Stimulated activated CD4-positive, alpha-beta T cell treated with anti-CD3 and anti-CD28 coated beads, TNF-alpha, amount 100 ng/mL, for 1 hour (primary cell): ENCODE measurements at places on chromosomes 6 and 20.

GRCh38 chr6:110566346-110567125, 90.1 kb upstream of the SLC22A16 start:
- DNase-seq: no peak

- no peak for DNase-seq
Observed at GRCh38 chr6:21190701-21191100, 402.9 kb upstream of the SOX4 start.

- no peak for DNase-seq
Observed at GRCh38 chr6:24219670-24220069, 93.7 kb downstream of the NRSN1 start.

GRCh38 chr6:116087437-116088027, 13.1 kb upstream of the NT5DC1 start:
- no peak for DNase-seq

GRCh38 chr20:63499338-63499969, 571 bp upstream of the EEF1A2 start:
- no peak for DNase-seq

DNA sequence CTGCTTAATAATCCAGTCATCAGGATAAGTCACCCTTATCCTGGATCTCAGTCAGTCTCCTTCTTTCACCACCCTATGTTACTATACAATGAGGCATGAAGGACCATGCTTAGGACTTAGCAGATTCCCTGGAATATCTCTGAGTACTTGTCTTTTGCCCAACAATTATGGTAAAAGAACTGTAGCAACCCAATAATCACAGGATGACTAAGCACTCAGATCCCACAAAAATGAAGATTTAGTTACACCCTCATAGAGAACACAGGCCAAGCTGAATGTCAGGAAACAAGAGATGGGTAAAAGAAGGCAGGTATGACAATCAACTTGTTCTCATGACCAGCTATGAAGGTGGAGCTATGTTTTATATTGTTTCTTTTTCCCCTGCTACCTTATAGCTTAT, 91.4 kb downstream of the EDN1 start:
- no peak for DNase-seq

DNA sequence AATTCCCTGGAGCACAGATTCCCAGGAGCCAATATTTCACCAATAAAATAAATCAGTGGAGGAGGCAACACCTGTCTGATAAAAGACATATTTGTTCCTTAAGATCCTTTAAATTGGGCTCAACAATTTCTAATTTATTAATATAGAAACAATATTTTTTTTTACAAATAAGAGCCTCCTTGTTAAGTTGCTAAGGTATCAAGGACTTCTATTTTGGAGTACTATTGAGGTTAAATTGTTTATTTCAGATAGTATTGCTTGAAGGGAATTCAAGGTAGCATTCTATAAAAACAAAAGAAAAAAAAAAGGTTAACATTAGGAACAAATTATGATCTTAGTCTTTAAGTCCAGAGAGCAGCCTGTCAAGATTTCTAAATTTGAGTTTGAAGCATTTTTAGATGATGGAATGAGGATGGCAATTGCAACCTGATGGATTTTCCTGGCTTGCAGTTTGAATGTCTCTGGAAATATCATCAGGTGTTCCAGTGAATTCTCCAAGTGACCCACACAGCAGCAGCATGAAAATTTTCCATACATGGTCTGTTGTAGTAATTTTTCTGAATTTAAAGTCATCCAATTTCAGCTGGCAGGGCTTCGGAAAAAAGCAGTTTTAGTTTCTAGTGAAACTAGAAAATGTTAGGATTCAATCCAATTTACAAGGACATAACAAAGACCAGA, 19.3 kb upstream of the NCR2 start:
- no peak for DNase-seq

- DNase-seq: no peak
Observed at GRCh38 chr20:62876501-62876901, 14.9 kb upstream of the TCFL5 start.

DNA sequence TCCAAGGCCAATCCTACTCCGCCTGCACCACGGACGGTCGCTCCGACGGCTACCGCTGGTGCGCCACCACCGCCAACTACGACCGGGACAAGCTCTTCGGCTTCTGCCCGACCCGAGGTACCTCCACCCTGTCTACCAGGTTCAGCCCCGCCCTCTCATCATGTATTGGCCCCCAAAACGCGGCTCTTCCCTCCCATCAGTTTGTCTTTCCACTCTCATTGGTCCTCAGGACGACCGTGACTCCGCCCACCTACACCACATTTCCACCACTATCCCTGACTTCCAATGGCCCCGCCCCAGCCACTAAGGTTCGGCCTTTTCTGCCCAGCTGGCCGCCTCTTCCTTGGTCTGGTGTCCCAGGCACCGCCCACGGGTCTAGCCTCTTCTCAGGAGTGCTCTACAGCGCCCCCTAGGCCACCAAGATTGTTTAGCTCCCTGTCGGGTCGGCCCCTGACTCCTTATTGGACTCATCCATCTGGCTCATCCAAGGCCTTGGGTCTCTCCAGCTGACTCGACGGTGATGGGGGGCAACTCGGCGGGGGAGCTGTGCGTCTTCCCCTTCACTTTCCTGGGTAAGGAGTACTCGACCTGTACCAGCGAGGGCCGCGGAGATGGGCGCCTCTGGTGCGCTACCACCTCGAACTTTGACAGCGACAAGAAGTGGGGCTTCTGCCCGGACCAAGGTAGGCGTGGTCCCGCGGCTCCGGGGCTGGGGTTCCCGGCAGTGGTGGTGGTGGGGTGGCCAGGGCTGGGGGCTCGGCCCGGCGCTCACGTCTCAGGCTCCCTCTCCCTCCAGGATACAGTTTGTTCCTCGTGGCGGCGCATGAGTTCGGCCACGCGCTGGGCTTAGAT, 3.1 kb downstream of the MMP9 start:
- DNase-seq: no peak

GRCh38 chr20:37734228-37734985, 40.6 kb downstream of the CTNNBL1 start:
- DNase-seq: no peak

- DNase-seq: no peak
Observed at GRCh38 chr20:39395478-39396291, 433.5 kb downstream of the DHX35 start.

- no peak for DNase-seq
Observed at GRCh38 chr6:135093578-135093977, 39.0 kb upstream of the HBS1L start.

GRCh38 chr20:58256307-58256706, 27.9 kb upstream of the ANKRD60 start:
- no peak for DNase-seq

- no peak for DNase-seq
Observed at GRCh38 chr6:128024969-128025368, 124.1 kb upstream of the THEMIS start.

GRCh38 chr6:82875573-82876185, 190.0 kb downstream of the UBE3D start:
- no peak for DNase-seq

GRCh38 chr6:34052918-34053608, 92.8 kb downstream of the GRM4 start:
- no peak for DNase-seq

- no peak for DNase-seq
Observed at GRCh38 chr20:47578543-47578942, 76.9 kb downstream of the NCOA3 start.

GRCh38 chr6:71199736-71200135, 88.9 kb upstream of the OGFRL1 start:
- no peak for DNase-seq

GRCh38 chr20:396619-397431, 11.3 kb upstream of the RBCK1 start:
- no peak for DNase-seq

GRCh38 chr6:13614126-13614925, 809 bp upstream of the NOL7 start:
- DNase-seq: no peak

DNA sequence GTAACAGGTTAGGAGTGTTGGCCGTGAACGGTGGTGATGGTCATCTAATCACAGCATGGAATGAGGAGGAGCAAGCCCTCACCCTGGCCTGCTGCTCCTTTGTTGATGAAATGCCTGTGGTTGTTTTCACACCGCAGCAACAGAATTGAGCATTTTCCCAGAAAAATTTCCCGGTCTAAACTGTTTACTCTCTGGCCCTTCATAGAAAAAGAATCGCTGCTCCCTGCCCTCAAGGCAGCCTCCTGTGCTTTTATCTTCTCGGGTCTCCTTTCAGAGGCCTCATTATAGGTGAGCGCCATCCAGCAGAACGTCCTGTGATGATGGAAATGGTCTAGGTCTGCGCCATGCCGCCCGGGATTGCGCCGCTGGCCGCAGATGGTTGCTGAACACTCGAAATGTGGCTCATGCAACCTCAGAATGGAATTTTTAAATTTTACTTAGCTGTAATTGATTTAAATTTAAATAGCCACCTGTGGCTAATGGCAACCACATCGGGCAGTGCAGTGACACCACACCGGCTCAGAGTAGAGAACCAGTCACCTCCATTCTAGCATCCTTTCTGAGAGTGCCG, 30.2 kb downstream of the PHACTR3 start:
- no peak for DNase-seq
